Calu3 (cell line): ENCODE measurements at places on chromosomes 1 and 21.

DNA sequence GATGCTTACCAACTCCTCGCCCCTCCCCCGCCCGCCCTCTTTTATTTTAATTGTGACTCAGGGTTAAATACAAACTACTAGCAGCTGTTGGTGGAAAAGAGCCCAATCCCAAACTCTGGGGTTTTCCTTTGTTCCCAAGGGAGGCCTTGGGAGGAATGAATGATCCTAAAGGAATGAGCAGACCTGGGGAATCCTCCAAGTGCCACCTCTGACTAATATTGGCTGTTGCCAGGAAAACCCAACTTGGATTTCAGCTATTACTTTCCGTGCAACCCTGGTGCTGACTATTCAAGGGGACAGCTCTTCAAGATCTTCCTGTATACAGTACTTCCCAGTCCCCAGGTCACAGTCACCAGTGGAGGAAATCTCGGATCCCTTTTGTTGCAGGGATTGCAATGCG is 1.3 kb upstream of the S100A10 start:
- peak; percentile 39 for DNase-seq

GRCh38 chr1:208461680-208462079 is 217.5 kb upstream of the PLXNA2 start:
- no peak for DNase-seq

- peak; percentile 53 for DNase-seq
Measured at GRCh38 chr1:3459051-3459908, 4.8 kb downstream of the ARHGEF16 start.

DNA sequence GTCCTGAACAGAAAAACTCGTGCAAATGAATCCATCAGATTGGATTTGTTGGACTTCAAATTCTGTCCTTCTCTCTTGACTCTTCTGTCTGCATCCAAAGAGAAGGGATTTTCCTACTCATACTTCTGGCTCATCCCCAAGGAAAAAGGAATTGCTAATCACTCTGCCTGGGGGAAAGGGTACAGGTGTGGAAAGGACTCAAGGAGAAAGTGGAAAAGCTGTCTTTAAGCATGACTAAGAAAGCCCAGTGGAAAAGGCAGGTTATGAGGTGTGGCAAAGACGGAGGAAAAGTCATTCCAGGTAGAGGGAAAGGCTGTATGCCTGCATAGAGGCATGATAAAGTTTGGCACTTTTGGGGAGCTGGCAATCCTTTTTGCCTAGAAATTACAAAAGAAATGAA is 43.4 kb downstream of the PTGS2 start:
- DNase-seq: no peak

DNA sequence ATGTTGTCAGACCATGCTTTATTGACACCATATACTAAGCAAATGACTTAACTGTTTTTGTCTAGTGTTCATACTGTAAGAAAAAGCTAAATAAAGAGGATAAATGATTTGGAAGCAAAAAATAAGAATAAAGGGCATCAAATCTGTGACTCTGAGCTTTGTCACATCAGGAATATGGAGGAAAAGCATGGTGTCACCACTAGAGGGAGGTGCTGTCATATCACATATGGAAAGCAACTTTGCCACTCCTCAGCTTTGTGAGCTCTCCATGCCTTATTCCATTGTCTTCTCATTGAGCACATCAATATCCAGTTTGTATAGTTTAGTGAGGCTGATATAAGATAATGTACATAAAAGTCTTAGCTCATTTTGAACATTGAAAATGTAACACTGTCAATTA is 20.8 kb upstream of the GBP1 start:
- no peak for DNase-seq

DNA sequence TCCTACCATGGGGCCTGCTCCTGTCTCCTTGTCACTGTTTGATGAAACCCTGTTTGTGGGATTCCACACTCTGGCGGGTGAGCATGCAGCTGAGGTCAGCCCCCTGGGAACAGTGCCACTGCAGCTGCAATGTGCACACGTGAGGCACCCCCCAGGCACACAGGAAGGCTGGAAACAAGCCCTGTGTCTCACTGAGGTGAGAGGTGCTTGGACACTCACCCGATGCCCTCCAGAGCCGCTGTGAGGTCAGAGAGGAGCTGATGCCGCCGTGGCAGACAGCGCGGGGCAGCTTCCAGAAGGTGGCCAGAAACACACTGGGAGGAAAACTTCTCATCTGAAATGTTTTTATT is 49.7 kb downstream of the SLX9 start:
- DNase-seq: no peak

- no peak for DNase-seq
Measured at GRCh38 chr1:115340879-115341278, 2.8 kb upstream of the NGF start.

- no peak for DNase-seq
Measured at GRCh38 chr1:189678779-189679178, 798.9 kb downstream of the BRINP3 start.

DNA sequence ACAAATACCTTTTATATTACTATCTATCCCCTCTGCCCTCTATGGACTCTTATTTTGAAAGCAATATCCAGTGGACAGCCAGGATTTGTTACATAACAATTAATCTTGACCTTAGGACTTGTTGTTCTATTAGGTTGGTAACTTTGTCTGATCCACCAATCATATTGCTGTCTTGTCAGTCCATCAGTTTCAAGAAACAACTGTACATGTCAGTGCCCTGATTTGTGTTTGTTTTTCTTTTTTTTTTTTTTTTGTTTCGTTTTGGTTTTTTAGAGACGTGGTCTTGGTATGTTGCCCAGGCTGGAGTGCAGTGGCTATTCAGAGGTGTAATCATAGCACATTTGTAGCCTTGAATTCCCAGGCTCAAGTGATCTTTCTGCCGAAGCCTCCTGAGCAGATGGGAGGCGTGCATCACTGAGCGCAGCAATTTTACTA is 1.5 kb upstream of the SCP2 start:
- DNase-seq: no peak

DNA sequence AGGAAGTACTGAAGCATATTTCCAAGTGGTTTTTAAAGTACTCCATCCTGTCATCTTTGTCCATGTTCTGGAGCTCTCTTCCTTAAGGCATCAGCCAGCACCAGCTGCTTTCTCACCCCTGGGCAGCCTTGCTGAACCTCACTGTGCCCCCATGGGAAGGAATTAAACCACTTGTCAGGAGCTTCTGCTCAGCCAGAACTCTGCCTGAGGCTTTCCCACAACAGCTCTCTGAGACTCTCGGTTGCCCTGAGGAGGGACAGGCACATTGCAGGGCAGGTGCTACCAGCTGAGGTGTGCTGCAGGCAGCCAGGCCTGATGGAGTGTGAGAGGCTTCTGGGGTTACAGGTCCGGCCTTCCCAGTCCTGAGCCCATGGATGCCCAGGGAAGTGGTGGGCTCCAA is 30.9 kb downstream of the FAM163A start:
- no peak for DNase-seq

- DNase-seq: no peak
Measured at GRCh38 chr1:89466307-89466930, 58.2 kb upstream of the LRRC8B start.

- no peak for DNase-seq
Measured at GRCh38 chr1:20194224-20194623, 7.9 kb upstream of the PLA2G2C start.

DNA sequence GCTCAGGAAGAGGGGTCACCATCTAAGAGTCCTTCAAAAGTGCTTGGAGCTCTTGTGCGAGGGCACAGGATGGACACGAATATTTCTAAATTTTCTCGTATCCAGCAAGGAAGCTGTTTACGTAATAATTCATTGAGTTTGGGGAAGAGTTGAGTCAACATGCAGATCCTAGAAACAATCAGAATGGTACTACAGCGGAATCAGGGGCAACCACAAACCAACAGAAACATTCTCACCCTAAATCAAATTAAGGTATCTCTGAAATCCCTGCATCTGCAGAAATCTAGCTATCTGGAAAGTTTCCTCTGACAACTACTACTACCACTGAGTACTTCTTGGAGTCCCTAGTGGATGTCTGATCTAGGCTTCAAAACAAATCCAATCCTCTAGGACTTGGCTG is 352.4 kb downstream of the LTN1 start:
- no peak for DNase-seq

DNA sequence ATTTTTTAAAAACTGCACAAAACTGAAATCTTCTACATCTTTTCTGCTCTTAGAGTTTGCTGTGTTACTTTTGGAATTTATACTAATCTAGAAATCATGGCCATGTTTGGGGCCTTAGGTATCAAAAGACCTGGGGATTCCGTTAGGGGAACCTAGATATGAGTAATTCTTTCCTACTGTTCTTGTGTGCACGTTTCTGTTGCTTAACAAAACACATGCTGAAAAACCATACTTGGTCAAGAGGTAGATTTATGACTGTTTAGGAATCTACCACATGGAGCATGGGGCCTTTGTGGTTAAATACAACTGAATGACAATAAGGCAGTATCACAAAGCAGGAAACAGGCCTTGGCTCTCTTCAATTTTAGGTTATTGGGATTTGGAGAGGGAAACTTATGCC is 291.9 kb upstream of the USP25 start:
- no peak for DNase-seq

GRCh38 chr1:236419502-236419901 is 25.4 kb downstream of the EDARADD start:
- no peak for DNase-seq

GRCh38 chr1:39003794-39004193 is 12.7 kb downstream of the AKIRIN1 start:
- DNase-seq: no peak

GRCh38 chr1:231139125-231139649 is 22.7 kb upstream of the TRIM67 start:
- peak; percentile 43 for DNase-seq

- DNase-seq: peak; percentile 34
Measured at GRCh38 chr1:93519199-93519829, 71.4 kb downstream of the FNBP1L start.

- no peak for DNase-seq
Measured at GRCh38 chr1:204081791-204082513, 9.0 kb downstream of the SOX13 start.

GRCh38 chr1:183989078-183989577 is 48.4 kb downstream of the COLGALT2 start:
- DNase-seq: no peak

- no peak for DNase-seq
Measured at GRCh38 chr1:118021668-118022067, 92.1 kb downstream of the WDR3 start.

GRCh38 chr1:203324105-203325025 is 19.0 kb downstream of the BTG2 start:
- no peak for DNase-seq

- no peak for DNase-seq
Measured at GRCh38 chr1:230127105-230128054, 60.3 kb downstream of the GALNT2 start.

DNA sequence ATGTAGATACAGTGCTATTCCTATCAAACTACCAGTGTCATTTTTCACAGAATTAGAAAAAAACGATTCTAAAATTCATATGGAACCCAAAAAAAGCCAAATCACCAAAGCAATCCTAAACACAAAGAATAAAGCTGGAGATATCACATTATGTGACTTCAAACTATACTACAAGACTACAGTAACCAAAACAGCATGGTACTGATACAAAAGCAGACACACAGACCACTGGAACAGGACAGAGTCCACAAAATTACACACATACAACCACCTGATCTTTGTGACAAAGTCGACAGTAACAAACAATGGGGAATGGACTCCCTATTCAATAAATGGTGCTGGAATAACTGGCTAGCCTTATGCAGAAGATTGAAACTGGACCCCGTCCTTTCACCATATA is 71.4 kb upstream of the ZNF326 start:
- no peak for DNase-seq

DNA sequence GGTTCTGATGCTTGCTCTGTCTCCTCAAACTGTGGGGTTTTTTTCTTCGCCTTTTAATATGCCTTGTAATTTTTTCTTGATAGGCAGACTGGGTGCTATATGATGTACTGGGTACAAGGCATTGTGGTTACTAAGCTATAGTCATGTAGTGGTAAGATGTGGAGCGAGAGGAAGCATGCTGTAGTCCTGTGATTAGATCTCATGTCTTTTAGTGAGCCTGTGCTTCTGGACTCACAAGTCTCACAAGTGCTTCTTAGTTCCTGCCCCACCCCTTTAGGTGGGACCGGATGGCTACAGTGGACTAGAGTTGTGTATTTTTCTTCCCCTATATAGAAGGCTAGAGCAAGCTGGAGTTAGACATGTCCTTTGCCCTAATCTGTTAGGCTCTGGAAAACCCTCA is 178.7 kb downstream of the DNM3 start:
- no peak for DNase-seq

DNA sequence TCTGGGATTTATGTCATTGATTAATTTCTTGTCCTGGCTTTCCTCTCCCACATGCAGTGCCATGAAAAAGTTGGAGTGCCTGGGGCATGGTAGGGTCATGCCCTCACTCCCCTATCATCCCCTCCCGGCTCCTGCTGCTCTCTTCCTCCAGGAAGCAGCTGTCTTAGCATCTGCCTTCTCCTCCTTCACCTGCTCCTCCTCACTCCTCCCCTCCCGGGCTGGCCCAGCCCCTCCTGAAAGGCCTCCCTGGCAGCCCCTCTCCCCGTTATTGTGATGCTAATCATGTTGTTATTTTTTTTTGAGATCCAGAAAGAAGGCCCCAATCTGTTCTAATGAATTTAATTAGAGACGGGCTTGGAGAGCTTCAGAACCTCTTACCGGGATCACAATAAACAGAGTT is 36.3 kb upstream of the NFASC start:
- no peak for DNase-seq

- DNase-seq: peak; percentile 76
Measured at GRCh38 chr1:88985032-88985431, 7.4 kb downstream of the KYAT3 start.

DNA sequence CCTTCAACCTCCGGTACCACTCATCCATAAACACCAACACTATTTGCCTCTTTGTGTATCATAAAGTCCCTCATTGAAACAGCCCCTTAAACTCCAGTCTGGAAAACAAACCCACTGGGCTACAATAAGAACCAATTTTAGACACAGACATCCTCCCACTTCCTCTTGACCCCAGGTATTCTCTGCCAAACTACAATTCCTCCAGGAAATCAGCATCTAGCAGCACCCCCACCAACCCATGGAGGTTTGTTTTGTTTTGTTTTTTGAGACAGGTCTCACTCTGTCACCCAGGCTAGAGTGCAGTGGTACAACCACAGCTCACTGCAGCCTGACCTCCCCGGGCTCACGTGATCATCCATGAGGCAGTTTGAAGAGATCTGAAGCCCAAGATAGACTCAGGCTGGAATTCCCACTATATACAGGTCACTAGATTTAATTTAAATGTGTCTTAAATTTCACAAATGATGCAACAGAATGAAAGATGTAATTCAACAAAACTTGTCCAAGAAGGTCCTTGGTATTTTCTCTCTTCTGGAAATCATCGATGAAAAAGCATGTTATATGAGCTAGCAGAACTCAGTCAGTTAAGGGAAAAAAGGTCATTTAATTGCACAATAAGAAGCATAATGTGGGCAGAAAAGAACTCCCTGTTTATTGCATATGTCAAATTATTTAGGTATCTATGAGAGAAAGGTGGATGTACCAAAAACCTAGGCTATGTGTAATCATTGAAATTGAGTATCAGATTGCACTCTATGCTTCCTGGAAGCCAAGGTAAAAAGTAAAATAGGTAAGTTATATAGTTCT is 30.3 kb downstream of the TCP10L start:
- DNase-seq: no peak
